Activated CD4-positive, alpha-beta T cell treated with anti-CD3 and anti-CD28 coated beads, Interleukin-2, amount 50 U/mL, for 16 hours (primary cell): ENCODE measurements at places on chromosomes 5 and 9.

- DNase-seq = no peak
These were observed 104.3 kb upstream of the ARRDC3 start for GRCh38 chr5:91487420-91487819.

GRCh38 chr9:137136261-137136880 is 2.6 kb upstream of the GRIN1 start:
- no peak for DNase-seq

DNA sequence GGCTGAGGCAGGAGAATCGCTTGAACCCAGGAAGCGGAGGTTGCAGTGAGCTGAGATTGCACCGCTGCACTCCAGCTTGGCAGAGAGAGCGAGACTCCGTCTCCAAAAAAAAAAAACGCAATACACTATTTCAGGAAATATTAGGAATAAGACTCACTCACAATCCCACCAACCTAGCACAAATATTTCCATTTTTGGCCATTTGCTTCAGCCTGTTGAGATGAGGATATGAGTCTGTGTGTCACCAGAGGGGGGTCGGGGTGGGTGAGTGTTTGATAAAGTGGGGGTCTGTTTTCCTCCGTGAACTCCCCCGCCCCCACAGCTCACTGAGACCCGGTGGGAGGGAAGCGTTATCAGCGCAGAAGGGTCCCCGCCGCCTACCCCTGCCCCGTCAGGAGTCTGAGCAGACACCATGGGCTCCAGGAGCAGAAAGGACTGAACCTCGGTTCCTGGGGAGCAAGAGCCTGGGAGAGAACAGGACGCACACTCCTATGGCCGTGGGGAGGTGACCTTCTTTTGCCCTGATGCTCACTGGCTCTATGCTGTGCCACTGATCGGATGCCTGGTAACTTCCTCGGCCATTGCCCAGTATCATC is 153.8 kb upstream of the PHYKPL start:
- DNase-seq = no peak

GRCh38 chr5:139767960-139768359 is 27.6 kb upstream of the PSD2 start:
- no peak for DNase-seq

DNA sequence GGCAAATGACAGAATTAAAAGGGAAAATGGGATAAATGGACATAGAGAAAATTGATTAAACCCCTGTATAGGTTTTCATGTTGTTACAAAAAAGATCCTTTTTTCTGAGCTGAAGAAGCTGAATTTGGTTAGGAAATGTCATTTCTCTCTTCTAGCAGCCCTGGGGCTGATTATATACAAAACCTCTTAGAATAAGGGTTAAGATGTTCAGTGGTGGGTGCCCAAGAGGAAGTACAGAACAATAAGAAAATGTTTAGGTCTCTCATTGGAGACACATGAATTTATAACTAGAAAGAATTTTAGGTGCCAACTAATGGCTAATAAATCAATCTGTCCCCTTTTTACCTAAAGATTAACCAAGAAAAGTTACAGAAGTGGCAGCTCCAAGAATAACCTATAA is 14.2 kb downstream of the ABHD17B start:
- DNase-seq = no peak

DNA sequence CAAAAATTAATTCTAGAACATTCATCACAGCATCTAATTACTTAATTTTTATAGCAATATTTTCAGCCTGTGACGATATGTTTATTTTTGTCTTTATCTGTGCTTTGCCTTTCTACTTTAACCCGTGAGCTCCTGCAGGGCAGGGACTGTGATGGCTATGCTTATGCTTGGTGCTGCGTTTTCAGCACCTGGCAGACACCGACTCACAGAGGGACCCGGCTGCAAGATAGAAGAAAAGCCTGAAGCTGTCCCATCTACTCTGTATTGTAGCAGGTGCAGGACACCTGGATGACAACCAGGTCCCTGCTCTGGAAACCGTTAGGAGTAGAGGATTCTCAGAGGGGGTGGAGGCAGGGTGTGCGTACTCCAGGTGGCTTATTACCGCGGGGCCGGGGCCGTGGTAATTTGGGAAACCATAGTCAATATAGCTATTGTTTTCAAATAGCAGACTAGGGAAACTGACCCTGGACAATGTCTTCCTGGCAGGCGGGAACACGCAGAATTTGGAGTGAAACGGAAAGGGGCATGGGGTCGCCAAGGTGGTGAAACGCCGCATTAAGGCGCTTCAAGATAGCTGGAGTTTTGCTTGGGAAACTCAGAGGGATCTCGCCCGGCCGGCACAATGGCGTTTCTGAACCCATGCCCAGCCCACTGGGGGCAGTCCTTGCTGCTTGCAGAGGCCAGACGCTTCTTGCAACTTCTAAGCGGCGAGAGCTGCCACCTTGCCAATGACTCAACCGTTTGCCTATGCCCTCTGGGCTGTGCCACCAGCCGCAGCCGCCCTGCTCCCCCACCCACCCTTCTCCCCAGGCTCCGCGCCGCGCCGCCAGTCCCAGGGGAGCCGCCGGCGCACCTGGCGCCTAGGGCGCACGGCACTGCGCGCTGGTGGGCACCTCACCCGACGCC is 140.1 kb upstream of the PALM2AKAP2 start:
- no peak for DNase-seq

DNA sequence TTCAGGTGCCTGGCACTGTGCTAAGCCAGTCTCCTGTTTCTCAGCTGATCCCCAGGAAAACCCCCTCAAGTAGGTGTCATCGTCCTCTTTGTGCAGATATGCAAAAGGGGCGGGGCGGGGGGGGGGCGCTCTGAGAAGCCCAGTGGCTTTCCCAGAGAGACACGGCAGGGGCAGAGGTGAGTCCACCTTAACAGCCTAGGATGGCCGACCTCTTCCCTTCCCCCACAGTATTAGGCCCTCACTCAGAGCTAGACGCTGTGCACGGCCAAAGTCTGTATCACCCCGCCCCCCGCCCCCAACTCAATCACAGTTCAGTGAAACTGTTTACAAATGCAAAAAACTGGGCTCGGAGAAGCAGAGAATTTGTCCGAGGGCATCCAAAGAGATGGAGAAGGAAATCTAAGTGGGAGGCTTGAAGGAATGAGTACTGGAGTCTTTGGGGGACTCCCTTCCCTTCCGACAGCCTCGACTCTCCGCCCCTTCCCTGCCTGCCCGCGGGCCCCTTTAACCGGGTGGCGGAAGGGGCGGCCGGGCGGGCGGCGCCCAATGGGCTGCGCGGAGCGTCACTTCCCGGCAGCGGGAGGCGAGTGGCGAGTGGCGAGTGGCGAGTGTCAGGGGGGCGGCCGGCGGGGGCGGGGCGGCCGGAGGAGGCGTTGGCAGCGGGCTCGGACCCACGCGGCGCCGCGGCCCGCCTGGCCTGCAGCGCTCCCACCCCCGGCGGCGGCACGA is at the start of gene ERGIC1:
Gene ERGIC1 (plus strand): TSS at position 566 of the 729 bp plus-strand sequence. CDS start 163 bp downstream, at position 729.
- peak; percentile 75 for DNase-seq

GRCh38 chr9:28868228-28868990 is 1295.1 kb upstream of the C9orf72 start:
- DNase-seq = no peak

DNA sequence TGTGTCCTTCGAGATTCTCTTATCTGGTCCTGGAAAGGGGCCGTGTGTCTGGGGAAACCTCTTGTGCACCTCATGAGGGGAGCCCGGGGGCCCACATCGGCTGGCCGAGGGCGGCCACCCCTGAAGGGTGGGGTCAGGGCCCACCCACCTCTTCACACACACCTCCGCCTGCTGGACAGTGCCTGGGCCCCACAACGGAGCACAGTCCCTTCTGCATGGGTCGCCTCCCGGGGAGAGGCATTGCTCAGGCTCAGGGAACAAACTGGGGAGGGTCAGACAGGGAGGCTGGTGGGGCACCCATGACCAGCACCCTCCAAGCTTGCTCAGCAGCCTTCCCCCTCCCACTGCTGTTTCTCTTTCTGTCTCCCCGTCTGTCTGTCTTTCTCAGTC is 1.3 kb upstream of the LRRC14B start:
- DNase-seq = no peak

DNA sequence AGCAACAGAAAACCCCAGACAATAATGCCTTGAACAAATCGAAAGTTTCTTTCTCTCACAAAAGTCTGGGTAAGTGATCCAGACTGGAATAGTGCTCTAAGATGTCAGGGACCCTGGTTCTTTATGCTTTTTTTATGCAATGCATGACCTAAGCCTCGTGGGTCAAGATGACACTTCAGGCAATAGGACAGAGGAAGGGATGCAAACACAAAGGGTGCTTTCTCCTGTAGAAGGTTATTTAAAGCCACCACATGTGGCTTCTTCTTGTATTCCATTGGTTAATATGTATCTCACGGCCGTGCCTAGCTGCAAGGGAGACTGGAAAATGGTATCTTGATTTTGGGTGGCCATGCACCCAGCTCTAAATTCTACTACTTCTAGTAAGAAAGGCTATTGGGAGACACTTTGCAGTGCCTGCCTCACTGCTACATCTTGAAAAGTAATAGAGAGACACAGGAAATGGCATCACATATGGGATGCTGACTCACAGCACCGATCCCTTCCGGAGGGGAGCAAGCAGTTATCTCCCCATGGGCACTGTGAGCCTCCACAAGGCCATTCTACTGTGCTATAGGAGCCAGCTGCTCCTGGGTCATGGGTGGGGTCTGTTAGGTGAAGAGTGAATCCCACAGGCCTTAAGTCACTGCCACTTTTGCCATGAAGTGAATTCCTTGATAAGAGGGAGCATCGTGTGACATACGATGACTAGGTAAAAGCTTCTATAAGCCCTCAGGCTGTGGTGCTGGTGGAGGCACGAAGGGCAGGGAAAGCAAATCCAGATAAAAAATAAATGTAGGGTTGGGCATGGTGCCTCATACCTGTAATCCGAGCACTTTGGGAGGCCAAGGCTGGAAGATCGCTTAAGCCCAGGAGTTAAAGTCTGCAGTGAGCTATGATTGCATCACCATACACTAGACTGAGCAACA is 32.5 kb upstream of the RAB14 start:
- DNase-seq = no peak

GRCh38 chr9:134328341-134328840 is 2.1 kb downstream of the RXRA start:
- no peak for DNase-seq

DNA sequence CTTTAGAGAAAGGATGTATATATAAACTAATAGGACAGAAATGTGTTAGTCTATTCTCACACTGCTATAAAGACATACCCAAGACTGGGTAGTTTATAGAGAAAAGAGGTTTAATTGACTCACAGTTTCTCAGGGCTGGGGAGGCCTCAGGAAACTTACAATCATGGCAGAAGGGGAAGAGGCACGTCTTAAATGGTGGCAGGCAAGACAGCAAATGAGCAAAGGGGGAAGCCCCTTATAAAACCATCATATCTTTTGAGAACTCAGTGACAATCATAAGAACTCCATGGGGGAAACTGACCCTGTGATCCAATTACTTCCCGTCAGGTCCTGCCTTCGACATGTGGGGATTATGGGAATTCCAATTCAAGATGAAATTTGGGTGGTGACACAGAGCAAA is 8.8 kb upstream of the RICTOR start:
- DNase-seq = no peak

- DNase-seq = no peak
These were observed 16.2 kb downstream of the PBX3 start for GRCh38 chr9:125763394-125763801.

DNA sequence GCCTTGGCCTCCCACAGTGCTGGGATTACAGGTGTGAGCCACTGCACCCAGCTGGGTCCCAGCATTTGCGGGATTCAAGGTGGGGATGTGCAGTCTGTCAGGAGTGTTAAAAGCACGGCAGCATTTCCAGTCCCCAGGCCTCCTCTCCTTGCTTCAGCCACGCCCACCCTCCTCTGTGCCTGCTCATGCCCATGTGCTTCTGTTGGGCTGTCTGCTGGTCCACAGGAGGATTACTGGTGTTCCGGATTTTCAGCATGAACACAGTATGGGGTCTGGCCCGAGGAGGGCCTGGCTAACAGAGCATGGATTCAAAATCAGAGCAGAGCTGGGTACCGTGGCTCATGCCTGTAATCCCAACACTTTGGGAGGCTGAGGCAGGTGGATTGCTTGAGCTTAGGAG is 5.5 kb downstream of the ARRDC1 start:
- DNase-seq = no peak

GRCh38 chr9:5630081-5630507 is 1.2 kb downstream of the RIC1 start:
- no peak for DNase-seq

DNA sequence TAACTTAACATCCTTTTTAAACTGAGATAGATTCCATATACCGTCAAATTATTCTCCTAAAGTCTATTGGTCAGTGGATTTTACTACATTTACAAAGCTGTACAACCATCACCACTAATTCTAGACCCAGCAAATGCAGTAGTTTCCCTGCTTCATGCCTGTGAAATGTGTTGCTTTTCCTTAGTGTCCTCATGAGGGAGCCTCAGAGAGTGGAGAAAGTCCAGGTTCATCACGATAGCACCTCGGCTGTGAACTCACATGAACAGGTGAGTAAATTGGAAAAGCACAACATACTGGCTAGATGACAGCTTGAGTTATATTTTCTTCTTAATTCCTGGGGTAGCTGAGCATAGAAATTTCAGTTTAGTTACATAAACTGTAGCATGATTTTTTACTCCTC is 653.7 kb downstream of the MTRR start:
- no peak for DNase-seq

- no peak for DNase-seq
These were observed 142.1 kb downstream of the LHFPL2 start for GRCh38 chr5:78506261-78507024.

- no peak for DNase-seq
These were observed 82.5 kb downstream of the TARS1 start for GRCh38 chr5:33523208-33523771.

GRCh38 chr5:115480900-115481299 is 63.7 kb downstream of the FEM1C start:
- DNase-seq = no peak

- no peak for DNase-seq
These were observed 12.8 kb downstream of the FGFR4 start for GRCh38 chr5:177099422-177100093.

GRCh38 chr5:39523821-39524220 is 99.0 kb upstream of the DAB2 start:
- DNase-seq = no peak

DNA sequence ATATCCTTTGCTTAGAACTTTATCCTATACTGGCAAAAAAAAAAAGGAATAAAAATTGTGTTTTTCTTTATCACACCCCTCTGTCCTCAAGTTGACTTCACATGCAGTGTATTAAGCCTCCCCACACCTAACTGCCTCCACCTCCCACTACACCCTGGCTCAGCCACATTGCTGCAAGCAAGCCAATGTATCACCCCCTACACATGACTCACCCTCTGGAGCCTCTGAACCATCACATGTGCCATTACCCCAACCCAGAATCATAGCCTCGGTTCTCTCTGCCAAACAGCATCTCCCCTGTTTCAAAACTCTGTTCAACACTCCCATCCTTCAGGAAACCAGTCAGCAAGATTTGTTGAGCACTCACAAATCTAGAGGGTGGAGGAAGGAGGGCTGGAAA is 209.0 kb downstream of the CWC27 start:
- no peak for DNase-seq

DNA sequence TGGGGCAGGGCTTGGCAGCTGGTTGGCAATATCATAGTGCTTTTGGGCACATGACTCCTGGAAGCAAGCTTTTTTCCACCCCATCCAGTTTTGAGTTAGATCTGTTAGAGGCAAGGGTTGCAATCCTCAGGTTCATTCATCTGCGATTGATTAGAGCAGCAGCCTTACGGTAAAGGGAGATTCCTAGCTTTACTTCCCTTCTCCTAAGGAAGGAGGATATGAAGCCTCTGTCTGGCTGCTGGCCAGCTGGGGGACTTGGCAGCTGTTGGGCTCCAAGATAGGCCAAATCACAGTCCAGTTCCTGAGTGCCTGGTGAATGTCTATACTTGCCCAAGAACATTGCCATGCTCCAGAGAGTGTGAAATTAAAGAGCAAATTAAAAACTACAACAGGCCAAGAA is 113.4 kb upstream of the CCNH start:
- no peak for DNase-seq

GRCh38 chr9:93968451-93969327 is 13.5 kb upstream of the BARX1 start:
- DNase-seq = no peak
